ENCODE measurements at places on chromosomes 3 and 15.

DNA sequence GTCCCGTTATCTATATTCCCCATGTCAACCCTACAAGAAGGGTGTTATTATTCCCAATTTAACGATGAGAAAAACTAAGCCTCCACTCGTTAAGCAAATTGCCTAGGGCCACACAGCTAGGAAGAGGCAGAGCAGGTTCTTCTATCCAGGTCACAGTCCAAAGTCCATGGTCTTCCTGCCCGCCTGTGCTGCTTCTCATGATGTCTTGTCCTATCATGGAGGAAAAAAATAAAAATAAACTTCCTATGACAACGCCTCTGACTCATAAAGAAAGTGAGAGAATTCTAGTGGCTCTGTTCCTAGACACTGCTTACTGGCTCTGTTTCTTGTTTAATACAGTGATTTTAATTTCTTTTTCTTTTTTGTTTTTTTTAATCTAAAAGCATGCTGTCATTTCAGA, 9.7 kb downstream of the COL8A1 start:
- peaks cover 3% of the 10 kb centered on the region for H3K27me3 ChIP-seq
- no peak overlapping the region for H3K4me3 ChIP-seq
- no peak for DNase-seq
- no peak overlapping the region for H3K27ac ChIP-seq
- H3K4me1 ChIP-seq = no peaks in the 10 kb centered on the region

DNA sequence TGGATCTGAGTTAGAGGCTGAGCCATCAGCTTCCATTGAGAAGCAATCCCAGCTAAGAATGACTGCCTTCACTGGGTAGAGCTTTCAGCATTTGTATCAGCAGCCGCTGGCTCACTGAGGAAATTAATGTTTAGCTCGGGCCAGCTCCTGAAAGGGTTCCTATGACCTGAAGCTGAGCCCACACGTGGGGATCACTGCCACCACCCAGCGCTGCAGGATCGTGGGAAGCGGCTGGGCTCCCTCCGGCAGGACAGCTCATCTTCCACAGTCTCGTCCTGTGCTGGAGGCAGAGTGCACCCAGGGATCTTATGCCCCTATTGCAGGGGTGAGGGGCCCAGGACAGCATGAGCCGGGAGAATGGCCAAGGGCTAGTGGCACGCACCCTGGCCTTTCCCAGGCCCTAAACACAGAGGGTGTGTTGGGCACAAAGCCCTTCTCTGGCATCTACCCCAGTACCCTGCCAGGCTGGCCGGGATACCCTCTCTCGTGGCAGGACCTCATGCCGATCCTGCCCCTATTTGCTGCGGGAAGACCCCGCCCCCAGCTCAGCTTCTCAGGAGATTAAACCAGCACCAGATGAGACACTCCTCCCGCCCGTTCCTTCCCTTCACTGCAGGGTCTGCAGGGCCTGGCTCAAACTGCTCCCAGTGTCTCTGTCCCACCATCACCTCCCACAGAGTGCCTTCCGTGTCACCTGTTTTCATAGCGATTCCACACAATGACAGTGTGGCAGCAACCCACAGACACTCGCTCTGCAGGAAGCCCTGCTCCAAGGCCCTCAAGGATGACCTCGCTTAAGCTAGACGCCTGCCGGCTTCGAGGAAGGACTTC, 28.5 kb downstream of the KLHL25 start:
- peaks cover 2% of the 10 kb centered on the region for H3K4me1 ChIP-seq
- H3K27ac ChIP-seq = no peak overlapping the region
- DNase-seq = no peak
- peaks cover 22% of the 10 kb centered on the region for H3K36me3 ChIP-seq
- no peak overlapping the region for H3K4me3 ChIP-seq

- H3K27ac ChIP-seq = no peak overlapping the region
- no peaks in the 10 kb centered on the region for H3K27me3 ChIP-seq
- H3K4me3 ChIP-seq = no peak overlapping the region
- H3K36me3 ChIP-seq = peaks cover 45% of the 10 kb centered on the region
Measured at GRCh38 chr15:56176996-56177395, 66.7 kb downstream of the RFX7 start.

GRCh38 chr3:25863416-25863959, 73.6 kb downstream of the OXSM start:
- no peaks in the 10 kb centered on the region for H3K27me3 ChIP-seq
- no peak overlapping the region for H3K4me3 ChIP-seq
- peaks cover 4% of the 10 kb centered on the region for H3K4me1 ChIP-seq
- no peak for DNase-seq
- H3K27ac ChIP-seq = no peak overlapping the region

GRCh38 chr15:97993310-97993738, 32.8 kb downstream of the ARRDC4 start:
- no peak overlapping the region for H3K4me3 ChIP-seq
- H3K27ac ChIP-seq = no peak overlapping the region
- H3K36me3 ChIP-seq = no peaks in the 10 kb centered on the region
- no peak for DNase-seq

GRCh38 chr3:149375501-149376196, 1.8 kb downstream of the TM4SF1 start:
- no peak overlapping the region for H3K4me3 ChIP-seq
- peaks cover 5% of the 10 kb centered on the region for H3K4me1 ChIP-seq
- DNase-seq = no peak

GRCh38 chr3:36558961-36559360, 178.7 kb downstream of the STAC start:
- no peak overlapping the region for H3K4me3 ChIP-seq
- H3K27me3 ChIP-seq = no peaks in the 10 kb centered on the region
- H3K27ac ChIP-seq = no peak overlapping the region
- no peaks in the 10 kb centered on the region for H3K36me3 ChIP-seq

DNA sequence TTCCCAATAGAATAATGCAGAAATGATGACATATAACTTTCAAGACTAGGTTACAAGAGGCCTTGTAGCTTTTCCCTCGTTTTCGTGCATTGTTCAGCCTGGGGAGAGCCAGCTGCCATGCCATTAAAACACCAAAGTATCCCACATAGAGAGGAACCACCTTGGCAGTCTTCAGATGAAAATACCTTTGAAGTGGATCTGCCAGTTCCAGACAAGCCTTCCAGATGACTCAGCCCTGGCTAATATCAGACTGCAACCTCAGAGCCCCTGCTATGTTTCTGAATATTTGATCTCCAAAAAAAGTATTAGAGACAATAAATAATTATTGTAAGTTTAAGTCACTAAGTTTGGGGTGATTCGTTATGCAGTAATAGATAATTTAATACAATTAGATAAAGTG, 294.3 kb upstream of the GBE1 start:
- DNase-seq = no peak
- H3K36me3 ChIP-seq = no peaks in the 10 kb centered on the region
- no peaks in the 10 kb centered on the region for H3K27me3 ChIP-seq

- no peaks in the 10 kb centered on the region for H3K36me3 ChIP-seq
- H3K4me3 ChIP-seq = no peak overlapping the region
- no peak for DNase-seq
- peaks cover 3% of the 10 kb centered on the region for H3K27me3 ChIP-seq
- H3K27ac ChIP-seq = no peak overlapping the region
- no peaks in the 10 kb centered on the region for H3K4me1 ChIP-seq
Measured at GRCh38 chr15:79078003-79078402, 12.6 kb downstream of the RASGRF1 start.

GRCh38 chr3:14520967-14521366, 19.2 kb downstream of the GRIP2 start:
- H3K4me3 ChIP-seq = no peak overlapping the region
- no peak overlapping the region for H3K27ac ChIP-seq
- no peaks in the 10 kb centered on the region for H3K4me1 ChIP-seq

DNA sequence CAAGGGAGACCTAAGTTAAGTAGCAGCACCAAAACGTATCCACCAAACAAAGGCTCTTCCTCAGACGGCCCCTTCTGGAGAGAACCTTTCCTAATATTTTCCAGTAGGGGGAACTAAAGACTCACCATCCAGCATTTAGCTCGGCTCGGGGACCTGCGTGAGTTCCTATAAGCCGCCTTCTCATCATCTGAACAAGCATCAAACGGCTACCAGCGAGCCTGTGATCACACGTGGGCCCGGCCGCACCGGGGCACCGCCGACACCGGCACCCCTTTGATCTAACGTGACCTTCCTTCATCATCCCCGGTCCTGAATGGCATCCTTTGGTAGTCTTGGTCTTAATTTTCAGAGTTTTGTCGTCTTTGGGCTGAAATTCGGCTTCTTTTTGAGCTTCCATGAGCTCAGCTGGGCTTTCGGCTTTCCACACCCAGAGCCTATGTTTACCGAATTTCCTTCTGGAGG, 1.4 kb upstream of the ROBO2 start:
- H3K27ac ChIP-seq = no peak overlapping the region
- DNase-seq = no peak
- peaks cover 34% of the 10 kb centered on the region for H3K27me3 ChIP-seq

GRCh38 chr3:67617518-67617917, 36.9 kb downstream of the SUCLG2 start:
- H3K27ac ChIP-seq = no peak overlapping the region
- peaks cover 92% of the 10 kb centered on the region for H3K36me3 ChIP-seq
- DNase-seq = no peak
- H3K4me1 ChIP-seq = peaks cover 33% of the 10 kb centered on the region
- H3K27me3 ChIP-seq = no peaks in the 10 kb centered on the region

GRCh38 chr3:5441401-5441800, 253.9 kb downstream of the EDEM1 start:
- no peak for DNase-seq
- H3K36me3 ChIP-seq = no peaks in the 10 kb centered on the region
- H3K4me1 ChIP-seq = no peaks in the 10 kb centered on the region
- no peak overlapping the region for H3K27ac ChIP-seq

DNA sequence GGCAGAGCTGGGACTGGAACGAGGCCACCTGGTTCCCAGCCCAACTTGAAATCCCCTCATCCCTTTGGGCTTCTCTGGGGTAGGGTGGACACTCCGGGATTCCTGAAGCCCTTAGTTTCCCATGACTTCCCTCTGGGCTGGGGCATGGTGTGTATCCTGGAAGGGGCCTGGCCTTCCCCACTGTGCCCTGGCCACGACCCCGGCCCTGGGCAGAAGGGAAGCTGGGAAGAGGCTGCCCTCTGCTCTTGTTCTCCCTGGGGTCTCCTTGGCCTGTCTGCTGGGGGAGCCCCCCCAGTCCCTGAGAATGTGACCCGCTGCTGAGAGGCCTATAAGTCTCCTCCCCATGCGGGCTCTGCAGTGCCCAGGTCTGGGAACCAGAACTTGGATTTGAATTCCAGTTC, 104.9 kb downstream of the LINGO1 start:
- no peak for DNase-seq
- no peaks in the 10 kb centered on the region for H3K4me1 ChIP-seq
- H3K4me3 ChIP-seq = no peak overlapping the region
- no peaks in the 10 kb centered on the region for H3K36me3 ChIP-seq
- no peaks in the 10 kb centered on the region for H3K27me3 ChIP-seq

DNA sequence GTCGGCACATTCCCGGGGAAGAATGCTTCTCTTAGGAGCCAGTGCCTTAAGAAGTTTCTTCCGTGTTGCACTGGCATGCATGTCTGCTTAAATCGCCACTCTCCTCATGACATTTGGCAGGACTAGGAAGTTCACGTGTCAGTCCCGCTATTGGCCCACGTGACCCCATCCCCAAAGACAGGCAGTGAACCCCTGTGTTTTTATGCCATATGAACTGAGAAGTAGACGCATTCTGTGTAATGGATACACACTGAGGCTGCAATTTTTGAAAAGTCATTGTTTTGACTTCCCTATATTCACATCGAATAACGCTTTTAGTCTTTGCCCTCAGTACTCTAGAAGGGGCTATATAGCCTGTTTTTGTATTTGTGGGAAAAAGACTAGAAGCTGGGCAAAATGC, 125.6 kb upstream of the TBL1XR1 start:
- DNase-seq = no peak
- H3K4me3 ChIP-seq = no peak overlapping the region
- no peaks in the 10 kb centered on the region for H3K36me3 ChIP-seq
- no peaks in the 10 kb centered on the region for H3K27me3 ChIP-seq
- no peak overlapping the region for H3K27ac ChIP-seq

DNA sequence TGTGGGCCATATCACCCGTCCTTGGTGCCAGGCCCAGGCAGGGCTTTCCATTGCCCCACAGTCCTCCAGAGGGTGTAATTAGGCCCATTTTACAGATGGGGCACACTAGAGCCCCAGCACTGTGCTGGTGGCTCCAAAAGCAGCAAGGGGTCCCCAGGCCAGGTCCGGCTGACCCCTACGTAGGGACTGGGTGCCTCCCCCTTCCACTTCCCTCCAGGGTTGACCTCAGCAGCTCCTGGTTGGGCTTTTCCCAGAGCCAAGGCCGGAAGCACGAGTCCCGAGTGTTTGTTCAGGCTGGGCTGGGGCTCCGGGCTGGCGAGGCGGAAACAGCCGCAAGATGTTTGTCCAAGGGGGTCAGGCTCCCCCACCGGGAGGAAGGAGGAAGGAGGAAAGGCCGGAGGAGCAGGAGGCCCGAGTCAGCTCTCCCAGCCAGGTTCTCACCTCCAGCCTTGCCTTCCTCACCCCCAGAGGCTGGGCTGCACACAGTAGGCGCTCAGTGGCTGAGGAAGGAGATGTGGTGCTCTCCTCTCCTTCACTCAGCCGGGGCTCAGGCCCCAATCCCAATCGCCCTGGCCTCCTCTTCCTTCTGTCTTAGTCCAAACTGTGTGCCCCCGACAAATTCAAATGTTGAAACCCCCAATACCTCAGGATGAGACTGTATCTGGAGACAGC, 17.1 kb upstream of the PLXND1 start:
- H3K4me1 ChIP-seq = peaks cover 23% of the 10 kb centered on the region
- H3K36me3 ChIP-seq = no peaks in the 10 kb centered on the region
- DNase-seq = no peak
- peaks cover 3% of the 10 kb centered on the region for H3K27me3 ChIP-seq
- H3K4me3 ChIP-seq = no peak overlapping the region
- no peak overlapping the region for H3K27ac ChIP-seq

GRCh38 chr3:195182470-195182795, 88.5 kb downstream of the XXYLT1 start:
- H3K27ac ChIP-seq = peak overlapping the region; percentile 84
- peaks cover 9% of the 10 kb centered on the region for H3K36me3 ChIP-seq
- no peak for DNase-seq
- no peaks in the 10 kb centered on the region for H3K27me3 ChIP-seq
- H3K4me3 ChIP-seq = peak overlapping the region; percentile 8
- peaks cover 64% of the 10 kb centered on the region for H3K4me1 ChIP-seq

DNA sequence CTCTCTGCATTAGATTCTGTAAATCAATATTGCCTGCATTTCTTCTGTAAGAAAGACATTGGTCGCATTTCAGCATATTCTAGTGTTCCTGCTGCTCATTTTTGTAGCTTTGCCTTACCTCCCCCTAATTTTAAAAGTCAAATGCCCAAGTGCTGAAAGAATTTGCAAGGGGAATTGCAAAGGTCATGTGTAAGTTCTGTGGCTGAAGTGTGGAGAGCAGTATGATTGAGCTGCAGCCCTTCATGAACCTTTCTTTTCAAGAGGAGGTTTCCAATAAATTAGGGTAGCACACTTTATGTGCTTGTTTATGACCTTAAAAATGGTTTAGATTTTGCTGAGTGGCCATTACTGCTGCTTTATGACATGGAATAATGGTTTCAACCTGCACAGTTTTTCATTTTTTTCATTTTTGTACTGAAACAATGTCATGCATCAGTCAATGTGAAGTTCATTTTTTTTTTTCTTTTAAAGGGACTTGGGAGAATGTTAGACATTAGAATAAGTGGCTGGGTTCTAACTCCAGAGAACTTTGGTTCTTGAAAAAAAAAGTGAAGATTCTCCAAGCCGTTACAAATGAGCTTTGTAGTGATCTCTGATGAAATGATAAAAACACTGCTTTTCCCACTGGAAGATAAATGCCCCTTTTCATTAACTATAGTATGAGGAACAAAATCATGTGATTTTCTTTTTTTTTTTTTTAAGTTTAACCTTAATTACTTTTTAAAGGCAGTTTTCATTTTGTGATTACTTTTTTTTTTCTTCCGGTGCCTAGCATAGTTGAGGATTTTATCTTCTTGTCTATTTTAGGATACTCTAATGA, 99.6 kb downstream of the MITF start:
- no peaks in the 10 kb centered on the region for H3K36me3 ChIP-seq
- DNase-seq = no peak
- H3K27me3 ChIP-seq = no peaks in the 10 kb centered on the region
- no peak overlapping the region for H3K27ac ChIP-seq
- no peaks in the 10 kb centered on the region for H3K4me1 ChIP-seq

Measured in activated T-cell treated with anti-CD3 and anti-CD28 coated beads, Interleukin-2, amount 50 U/mL, for 24 hours (primary cell).